ENCODE measurements at places on chromosomes 1 and 21. TPM values are rescaled to one million over a fixed set of nuclear protein-coding genes. Genes with fewer than 3 reads are reported as not detected.

- DNase-seq = no peak
Measured at GRCh38 chr1:107264007-107264406, 123.2 kb downstream of the NTNG1 start.

DNA sequence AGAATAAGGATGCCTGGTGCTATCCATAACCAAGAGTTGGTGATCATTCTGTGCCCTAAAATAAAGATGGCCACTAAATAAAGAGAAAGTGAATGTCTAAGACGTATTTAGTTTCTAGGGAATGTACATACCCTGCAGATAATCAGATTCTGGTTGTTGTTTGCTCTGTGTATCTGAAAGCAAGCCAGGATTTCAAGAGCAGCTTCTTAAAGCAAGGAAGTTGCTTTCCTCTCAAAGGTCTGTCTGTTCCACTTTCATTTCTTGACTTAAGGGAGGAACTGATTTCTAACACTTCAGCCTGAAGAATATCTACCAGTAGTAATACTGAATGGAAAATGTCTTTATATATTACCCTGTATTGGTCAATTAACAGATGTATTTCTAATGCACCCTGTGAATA, 88.8 kb downstream of the KIF1B start:
- DNase-seq = no peak

- peak; percentile 30 for DNase-seq
Measured at GRCh38 chr1:169207797-169208520, 101.5 kb downstream of the ATP1B1 start.

- DNase-seq = peak; percentile 56
Measured at GRCh38 chr1:100719490-100719889, at the start of gene VCAM1. VCAM1 (plus strand) TSS chr1:100719742; CDS start chr1:100719861, 119 bp downstream.

DNA sequence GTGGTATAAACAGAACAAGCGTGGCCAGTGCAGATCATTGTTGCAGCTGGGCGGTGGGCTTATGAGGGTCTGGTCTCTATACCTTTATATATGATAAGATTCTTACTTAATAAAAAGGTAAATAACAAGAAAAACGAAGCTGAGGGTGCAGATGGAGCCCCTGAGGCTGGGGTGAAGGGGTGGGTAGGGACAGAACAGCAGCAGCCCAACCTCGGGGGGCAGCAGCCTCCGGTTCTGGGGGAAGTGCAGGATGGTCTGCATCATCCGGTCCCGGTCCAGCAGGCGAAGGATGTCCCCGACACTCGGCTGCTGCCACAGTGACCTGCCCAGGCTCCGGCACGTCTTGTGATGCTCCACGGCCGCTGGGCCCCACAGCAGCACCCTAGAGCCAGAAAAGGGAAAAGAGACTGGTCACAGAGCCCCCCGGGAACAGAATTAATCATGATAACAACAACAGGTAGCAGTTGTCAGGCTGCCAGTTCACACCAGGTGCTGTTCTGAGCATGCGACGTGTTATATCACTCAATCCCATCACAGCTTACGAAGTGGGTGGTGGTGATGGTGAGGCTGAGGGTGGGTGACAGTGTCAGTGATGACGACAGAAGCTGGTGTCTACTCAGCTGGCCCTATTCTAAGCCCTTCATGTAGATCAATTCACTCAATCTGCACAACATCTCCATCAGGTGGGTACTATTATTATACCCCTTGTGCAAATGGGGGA, 35.5 kb downstream of the MRAP start:
- no peak for DNase-seq

DNA sequence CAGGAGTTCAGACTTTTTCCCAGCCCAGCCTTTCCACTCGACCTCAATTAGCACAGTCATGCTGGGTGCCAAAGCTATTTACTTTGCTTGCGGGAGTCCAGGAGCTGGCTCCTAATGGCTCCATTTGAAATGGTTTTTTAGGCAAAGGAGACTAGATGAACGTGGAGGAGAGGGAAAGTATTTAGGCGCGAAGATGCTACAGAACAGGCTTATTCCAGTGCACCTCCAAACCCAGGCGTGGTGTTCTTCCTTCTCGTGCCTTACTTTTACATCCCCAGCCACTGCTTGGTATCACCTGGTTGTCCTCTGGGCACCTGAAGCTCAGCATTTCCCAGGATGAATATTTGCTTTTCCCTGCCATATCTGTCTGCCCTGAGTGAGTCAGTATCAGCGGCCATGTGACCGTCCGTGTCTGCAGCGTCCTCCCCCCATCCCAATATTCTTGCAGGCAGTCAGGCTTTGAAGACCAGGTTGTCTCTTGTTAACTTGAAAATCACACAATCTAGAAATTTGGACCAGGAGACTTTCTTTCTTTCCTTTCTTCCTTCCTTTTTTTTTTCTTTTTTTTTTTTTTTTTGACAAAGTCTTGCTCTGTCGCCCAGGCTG, 198.5 kb downstream of the DYRK1A start:
- DNase-seq = no peak

- DNase-seq = no peak
Measured at GRCh38 chr1:238060061-238060460, 169.3 kb upstream of the ZP4 start.

DNA sequence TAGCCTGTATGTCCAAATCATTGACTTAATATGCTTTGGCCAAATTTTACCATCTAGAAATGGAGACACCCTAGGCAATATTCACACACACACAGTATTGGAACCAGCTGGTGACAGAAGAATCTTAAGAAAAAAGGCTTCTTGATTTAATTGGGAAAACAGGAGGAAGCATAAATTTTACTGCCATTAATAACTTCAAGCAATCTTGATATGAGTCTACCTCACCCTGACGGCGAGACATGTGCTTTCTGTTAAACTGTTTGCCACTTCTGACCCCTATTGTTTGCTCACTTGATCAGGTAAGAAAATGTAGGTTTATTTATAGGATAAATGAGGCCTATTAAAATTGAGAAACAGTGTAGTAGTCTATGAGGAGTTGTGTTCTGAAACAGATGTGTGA, 73.2 kb downstream of the KIFAP3 start:
- peak; percentile 41 for DNase-seq

GRCh38 chr1:33211972-33212371, 30.1 kb upstream of the TRIM62 start:
- DNase-seq = no peak

MMP23B gene
- total RNA-seq = 30.7 TPM

ELF3 gene
- 14.0 TPM for total RNA-seq

COL24A1 gene
- total RNA-seq = 5.6 TPM
